T-helper 17 cell (primary cell): ENCODE measurements at places on chromosomes 7 and 10.

GRCh38 chr7:13159467-13160184 is 472.2 kb downstream of the ARL4A start:
- DNase-seq: no peak

DNA sequence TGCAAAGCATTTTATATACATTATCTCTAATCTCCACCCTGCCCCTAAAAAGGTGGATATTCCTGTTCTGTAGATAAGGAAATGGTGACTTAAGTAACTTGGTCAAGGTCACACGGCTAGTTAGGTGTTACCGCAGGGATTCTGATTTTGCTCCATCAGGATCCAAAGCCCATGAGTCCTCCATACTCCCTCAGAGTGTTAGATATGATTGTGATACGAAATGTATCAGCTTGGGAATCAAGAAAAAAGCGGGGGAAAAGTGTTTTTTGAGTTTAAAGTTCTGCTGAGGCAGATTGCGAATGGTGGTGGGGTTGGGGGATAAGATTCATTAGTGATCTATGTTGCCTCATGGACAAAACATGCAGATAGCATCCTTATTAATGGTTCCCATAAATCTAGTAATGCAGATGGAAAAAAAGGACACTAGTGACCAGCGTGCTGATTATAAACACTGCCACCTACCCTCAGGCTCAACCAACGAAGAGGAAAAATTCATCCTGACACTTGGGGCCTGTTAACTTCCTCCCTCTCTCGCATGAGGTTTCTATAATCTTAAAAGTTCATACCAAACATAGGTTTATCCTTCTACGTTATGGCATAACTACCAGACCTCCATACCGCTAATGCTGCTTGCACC is 2.3 kb downstream of the ICA1 start:
- no peak for DNase-seq

DNA sequence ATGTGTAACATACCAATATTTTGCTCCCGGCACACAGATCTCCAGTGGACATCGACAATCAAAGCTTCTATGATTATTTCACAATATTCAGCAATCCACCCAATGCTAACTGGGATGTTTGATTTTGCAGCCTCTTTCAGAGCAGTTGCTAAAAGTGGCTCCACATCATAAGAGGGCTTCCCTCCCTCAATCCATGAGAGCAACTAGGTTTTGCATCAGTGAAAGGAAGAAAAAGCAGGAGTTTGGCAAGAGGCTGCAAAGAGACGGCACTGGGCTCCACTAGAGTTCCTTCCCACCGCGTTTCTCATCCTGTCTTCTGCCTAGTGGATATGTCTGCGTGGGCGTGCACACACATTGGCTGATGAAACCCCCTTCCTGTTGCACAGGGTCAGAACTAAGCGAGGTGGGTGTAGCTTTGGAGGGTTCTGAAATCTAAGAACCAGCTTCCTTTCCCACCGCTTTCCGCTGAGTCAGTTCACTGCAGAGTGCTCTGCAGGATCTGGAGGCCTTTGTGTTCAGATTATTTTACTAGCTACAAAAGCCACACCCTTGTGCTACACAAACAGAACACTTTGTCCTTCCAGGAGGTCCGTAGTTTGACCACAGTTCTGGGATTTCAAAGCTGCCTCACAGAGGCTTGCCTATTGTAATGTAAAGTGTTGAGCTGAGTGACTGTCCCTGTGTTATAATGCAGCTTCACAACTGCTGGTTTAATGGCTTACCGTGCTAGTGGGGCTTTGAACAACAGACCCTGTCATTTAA is 28.1 kb downstream of the ARL4A start:
- no peak for DNase-seq

DNA sequence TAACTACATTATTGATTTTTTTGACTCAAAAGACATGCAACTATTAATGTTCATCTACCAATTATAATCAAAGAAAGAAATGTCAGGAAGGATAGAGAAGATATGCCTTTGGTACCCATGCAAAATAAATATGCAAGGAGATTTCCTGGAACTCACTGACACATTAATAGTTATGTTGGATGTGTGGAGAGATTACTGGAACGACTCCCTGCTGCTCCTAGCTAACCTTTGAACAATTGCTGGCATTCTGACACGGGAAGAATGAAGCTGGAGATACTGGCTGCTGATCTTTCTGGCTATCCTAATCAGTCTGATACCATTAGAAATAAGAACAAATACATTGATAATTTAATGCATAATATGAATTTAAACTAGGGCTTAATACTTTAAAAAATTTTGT is 507.9 kb upstream of the NRG3 start:
- no peak for DNase-seq

GRCh38 chr7:24216576-24217125 is 67.3 kb upstream of the NPY start:
- DNase-seq: no peak
